Type B pancreatic cell (in vitro differentiated cells): ENCODE measurements at places on chromosomes 1 and 21. TPM values are rescaled to one million over a fixed set of nuclear protein-coding genes. Genes with fewer than 3 reads are reported as not detected.

CNIH3 gene
- total RNA-seq = 1.8 and 4.5 TPM in 2 replicates

VCAM1 gene
- 0.74 and 37.0 TPM in 2 replicates for total RNA-seq

THEM5 gene
- total RNA-seq = not detected in 2 replicates

RXFP4 gene
- not detected in 2 replicates for total RNA-seq

GRCh38 chr21:46092026-46092764 is 5.7 kb upstream of the COL6A2 start:
- no peak for DNase-seq

DNA sequence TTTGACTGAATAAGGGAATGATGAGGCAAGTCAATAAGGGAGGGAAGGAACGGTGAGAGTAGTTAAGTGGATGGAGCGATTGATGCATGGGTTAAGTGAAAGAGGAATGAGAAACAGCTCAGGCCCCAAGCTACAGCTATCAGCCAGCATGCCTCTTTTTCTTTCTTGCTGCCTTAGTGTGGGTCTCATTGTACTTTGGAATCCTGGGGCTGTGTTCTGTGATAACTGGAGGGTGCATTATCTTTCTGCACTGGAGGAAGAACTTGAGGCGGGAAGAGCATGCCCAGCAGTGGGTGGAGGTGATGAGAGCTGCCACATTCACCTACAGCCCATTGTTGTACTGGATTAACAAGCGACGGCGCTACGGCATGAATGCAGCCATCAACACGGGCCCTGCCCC is 1.0 kb downstream of the TEX38 start:
- DNase-seq = no peak

DNA sequence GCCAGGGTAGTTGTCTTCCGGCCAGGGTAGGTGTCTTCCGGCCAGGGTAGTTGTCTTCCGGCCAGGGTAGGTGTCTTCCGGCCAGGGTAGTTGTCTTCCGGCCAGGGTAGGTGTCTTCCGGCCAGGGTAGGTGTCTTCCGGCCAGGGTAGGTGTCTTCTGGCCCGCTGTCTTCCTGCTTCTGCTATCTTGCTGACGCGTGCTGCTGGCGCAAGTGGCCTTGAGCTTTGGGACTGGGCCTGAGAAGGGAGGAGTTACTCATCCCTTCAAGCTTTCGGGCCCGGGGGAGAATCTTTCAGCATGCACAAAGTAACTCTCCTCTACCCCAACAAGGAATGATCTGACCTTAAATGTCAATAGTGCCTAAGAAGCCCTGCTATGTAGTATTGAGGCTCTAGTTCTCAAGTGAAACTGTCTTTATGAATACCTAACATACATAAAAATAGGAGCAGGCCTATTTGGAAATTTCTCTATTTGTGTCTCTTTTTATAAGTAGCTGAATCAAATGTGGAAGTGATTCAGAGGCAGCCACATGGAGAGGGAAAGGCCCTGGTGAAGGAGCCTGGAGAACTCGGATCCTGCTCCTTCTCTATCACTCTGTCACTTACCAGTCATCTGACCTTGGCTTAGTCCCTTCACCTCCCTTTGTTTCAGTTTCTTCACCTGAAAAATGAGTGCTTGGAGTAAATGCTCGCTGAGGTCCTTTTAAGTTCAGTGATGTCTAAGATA is 65.6 kb downstream of the RGL1 start:
- no peak for DNase-seq

DNA sequence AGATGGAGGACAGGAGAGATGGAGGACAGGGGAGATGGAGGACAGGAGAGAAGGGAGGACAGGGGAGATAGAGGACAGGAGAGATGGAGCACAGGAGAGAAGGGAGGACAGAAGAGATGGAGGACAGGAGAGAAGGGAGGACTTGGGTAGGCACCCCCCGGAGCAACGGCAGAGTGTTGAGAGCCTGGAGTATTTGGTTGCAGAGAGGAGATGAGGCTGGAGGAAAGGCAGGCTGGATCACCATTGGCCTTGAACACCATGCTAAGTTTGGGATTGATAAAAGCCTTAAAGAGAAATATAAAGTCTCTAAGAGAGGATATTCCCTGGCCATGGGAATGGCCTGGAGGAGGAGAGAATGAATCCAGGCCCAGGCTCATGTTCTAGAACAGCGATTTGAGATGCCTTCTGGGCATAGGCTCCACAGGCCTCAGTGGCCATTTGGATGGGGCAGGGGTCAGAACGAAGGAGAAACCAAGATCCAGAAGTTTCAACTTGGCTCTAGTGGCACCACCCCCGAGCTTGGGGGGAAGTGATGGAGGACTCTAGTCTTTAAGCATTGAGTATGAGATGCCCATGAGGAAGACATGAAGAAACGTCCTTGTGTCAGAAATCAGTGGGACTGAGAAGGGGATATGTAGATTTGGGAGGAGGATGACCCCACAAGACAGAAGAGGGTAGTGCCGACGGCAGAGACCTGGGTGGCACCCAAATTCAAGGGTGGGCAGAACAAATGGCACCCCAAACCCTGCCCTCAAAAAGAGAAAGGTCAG is 47.9 kb upstream of the EDN2 start:
- DNase-seq = no peak

DNA sequence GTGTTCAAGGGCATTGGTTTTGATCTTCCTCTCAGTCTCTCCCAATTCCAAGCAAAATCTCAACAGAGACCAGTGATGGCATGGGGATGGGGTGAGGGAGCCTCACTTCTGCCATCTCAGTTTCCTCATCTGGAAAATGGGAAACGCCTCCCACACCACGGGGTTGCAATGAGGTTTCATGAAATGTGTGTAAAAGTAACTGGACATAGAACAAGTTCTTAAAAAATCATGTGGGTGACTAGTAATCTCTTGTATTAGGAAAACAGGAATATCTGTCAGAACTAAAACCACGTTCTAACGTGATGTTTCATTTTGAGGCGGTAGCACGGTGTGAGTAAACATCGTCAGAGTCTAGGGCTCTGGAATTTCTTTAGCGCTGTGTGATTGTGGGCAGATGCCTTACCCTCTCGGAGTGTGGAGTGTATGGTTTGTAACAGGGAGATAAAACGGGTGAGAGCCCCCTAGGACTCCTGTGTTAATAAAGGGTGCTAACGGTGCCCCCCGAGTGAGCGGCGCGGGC is 55.5 kb upstream of the DNAJC6 start:
- no peak for DNase-seq
